Activated CD4-positive, alpha-beta memory T cell treated with anti-CD3 and anti-CD28 coated beads for 36 hours (primary cell): ENCODE measurements at places on chromosomes 4 and X.
A peak's percentile ranks its signal among the peaks of the same experiment; 100 is the strongest.

DNA sequence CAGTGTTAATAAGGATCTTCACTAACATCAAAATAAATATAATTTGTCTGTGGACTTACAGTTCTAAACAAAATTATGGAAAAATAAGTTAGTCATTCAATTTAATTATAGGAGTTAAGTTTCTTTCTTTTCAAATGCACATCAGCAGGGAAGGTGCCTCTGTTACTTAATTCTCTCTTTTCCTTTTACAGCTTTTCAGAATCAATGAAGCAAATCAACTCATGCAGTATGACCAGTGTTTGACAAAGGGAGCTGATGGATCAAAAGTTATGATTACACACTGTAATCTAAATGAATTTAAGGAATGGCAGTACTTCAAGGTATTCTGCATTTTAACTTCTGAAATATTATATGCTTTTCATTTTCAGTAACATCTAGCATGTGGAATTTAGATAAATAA, 15.9 kb downstream of the HMGB2 start:
- H3K27me3 ChIP-seq = no peaks in the 10 kb centered on the region
- DNase-seq = no peak
- H3K4me3 ChIP-seq = no peak overlapping the region
- peaks cover 12% of the 10 kb centered on the region for H3K4me1 ChIP-seq
- peaks cover 11% of the 10 kb centered on the region for H3K36me3 ChIP-seq

GRCh38 chr4:139735381-139736273, 70.0 kb downstream of the MGST2 start:
- H3K4me3 ChIP-seq = peak overlapping the region; percentile 46
- no peak for DNase-seq

GRCh38 chr4:121073672-121074381, 1.5 kb upstream of the NDNF start:
- DNase-seq = no peak
- no peak overlapping the region for H3K4me3 ChIP-seq
- H3K4me1 ChIP-seq = peaks cover 22% of the 10 kb centered on the region
- H3K36me3 ChIP-seq = no peaks in the 10 kb centered on the region
- H3K27ac ChIP-seq = no peak overlapping the region
- peaks cover 53% of the 10 kb centered on the region for H3K27me3 ChIP-seq

DNA sequence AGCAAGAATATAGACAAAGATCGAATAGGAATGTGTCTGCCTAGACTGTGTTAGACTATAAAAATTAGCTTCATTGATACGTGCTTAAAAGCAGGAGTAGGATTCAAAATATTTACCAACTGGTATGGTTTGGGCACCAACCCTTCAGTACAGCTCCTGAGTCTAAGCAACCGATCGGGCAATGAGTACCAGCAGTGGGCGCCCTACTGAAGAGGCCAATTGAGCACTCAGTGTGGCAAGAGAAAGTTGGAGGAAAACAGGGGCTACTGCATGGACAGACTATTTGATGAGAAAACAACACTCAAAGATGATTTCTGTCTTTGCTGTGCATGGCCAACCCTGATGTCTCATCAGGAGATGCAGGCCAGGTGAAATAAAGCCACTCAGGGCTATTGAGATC, 176.0 kb upstream of the NWD2 start:
- H3K4me1 ChIP-seq = peaks cover 4% of the 10 kb centered on the region
- no peak for DNase-seq
- no peak overlapping the region for H3K27ac ChIP-seq
- no peak overlapping the region for H3K4me3 ChIP-seq
- H3K36me3 ChIP-seq = no peaks in the 10 kb centered on the region
- no peaks in the 10 kb centered on the region for H3K27me3 ChIP-seq

DNA sequence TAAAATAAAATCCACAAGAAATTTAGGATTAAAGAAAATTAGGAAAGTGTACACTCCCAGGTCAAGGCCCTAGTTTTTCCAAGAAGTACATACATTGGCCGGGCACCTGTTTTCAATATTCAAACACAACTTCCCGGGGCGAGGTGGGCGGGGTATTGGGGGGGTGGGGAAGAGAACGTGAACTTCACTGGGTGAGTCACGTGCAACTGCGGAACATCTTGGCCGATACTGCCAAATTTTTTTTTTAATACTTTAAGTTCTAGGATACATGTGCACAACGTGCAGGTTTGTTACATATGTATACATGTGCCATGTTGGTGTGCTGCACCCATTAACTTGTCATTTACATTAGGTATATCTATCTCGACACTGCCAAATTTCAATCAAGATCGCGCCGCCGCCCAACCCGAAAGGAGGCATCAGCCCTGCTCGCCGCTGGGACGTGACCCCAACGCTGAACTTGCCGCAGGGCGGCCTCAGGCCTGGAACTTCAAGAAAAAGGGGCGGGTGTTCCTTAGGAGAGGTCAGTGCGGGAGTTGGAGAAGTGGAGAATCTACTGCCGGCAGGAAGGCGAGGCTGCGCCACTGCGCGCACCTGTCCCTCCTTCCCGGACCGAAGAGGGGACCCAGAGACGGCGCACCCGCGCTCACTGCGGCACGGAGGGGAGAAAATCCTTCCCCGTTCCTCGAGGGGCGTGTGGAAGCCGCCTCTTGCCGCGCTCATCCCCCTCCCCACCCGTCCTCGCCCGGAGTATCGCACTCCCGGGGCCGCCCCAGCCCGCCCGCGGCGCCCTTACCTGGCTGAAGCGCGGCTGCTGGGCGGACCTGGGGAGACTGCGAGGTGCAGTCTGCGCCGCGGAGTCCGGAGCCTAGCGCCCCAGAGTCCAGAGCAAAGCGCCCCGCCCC, at the start of gene TEC:
Gene TEC (minus strand): TSS at position 883 of the 905 bp plus-strand sequence. CDS start 41,224 bp downstream, outside the sequence.
- H3K36me3 ChIP-seq = no peaks in the 10 kb centered on the region
- H3K27me3 ChIP-seq = no peaks in the 10 kb centered on the region
- peak within 1 kb of the TSS; percentile 75 for H3K27ac ChIP-seq

- H3K4me1 ChIP-seq = peaks cover 15% of the 10 kb centered on the region
- no peaks in the 10 kb centered on the region for H3K27me3 ChIP-seq
- no peak for DNase-seq
- H3K27ac ChIP-seq = no peak overlapping the region
Measured at GRCh38 chrX:120238933-120239332, 11.7 kb upstream of the ZBTB33 start.

- H3K27ac ChIP-seq = no peak overlapping the region
- H3K36me3 ChIP-seq = no peaks in the 10 kb centered on the region
- no peaks in the 10 kb centered on the region for H3K27me3 ChIP-seq
- H3K4me1 ChIP-seq = peaks cover 36% of the 10 kb centered on the region
- H3K4me3 ChIP-seq = no peak overlapping the region
Measured at GRCh38 chrX:49197543-49198087, 2.4 kb downstream of the SYP start.

- H3K4me3 ChIP-seq = no peak overlapping the region
- H3K27me3 ChIP-seq = no peaks in the 10 kb centered on the region
- no peak for DNase-seq
Measured at GRCh38 chr4:106245176-106245575, 70.8 kb downstream of the TBCK start.

GRCh38 chr4:113695328-113696169, 66.0 kb downstream of the CAMK2D start:
- no peak for DNase-seq
- no peak overlapping the region for H3K4me3 ChIP-seq
- peaks cover 32% of the 10 kb centered on the region for H3K4me1 ChIP-seq
- no peak overlapping the region for H3K27ac ChIP-seq

DNA sequence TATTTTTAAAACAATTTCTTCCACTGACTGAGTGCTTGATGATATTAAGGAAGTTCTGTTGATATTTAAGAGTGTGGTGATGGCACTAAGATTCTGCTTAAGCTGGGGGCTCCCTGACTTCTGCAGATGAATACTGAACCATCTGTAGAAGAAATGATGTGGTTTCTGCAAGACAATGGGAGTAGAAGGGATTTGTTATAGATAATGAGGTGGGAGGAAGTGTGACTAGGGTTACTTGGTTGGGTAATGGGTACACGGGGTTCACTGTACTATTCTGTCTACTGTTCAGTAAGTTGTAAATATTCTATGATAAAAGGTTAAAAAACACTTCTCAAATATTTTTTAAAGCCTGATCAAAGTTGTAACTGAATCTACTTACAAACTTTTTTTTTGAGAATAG, 60.9 kb upstream of the TXK start:
- H3K4me3 ChIP-seq = no peak overlapping the region
- H3K4me1 ChIP-seq = no peaks in the 10 kb centered on the region
- H3K27me3 ChIP-seq = no peaks in the 10 kb centered on the region
- DNase-seq = no peak
- no peaks in the 10 kb centered on the region for H3K36me3 ChIP-seq

- H3K4me1 ChIP-seq = no peaks in the 10 kb centered on the region
- no peaks in the 10 kb centered on the region for H3K36me3 ChIP-seq
- H3K4me3 ChIP-seq = no peak overlapping the region
Measured at GRCh38 chrX:133248177-133248576, 30.0 kb upstream of the TFDP3 start.

- no peak overlapping the region for H3K4me3 ChIP-seq
- no peaks in the 10 kb centered on the region for H3K4me1 ChIP-seq
- DNase-seq = no peak
- no peaks in the 10 kb centered on the region for H3K27me3 ChIP-seq
Measured at GRCh38 chrX:19046343-19047215, 62.7 kb upstream of the PHKA2 start.

GRCh38 chrX:68396953-68397352, 36.3 kb downstream of the OPHN1 start:
- no peak overlapping the region for H3K4me3 ChIP-seq
- H3K4me1 ChIP-seq = no peaks in the 10 kb centered on the region
- H3K27me3 ChIP-seq = no peaks in the 10 kb centered on the region

GRCh38 chr4:52939325-52939724, 77.2 kb downstream of the RASL11B start:
- H3K27ac ChIP-seq = no peak overlapping the region
- DNase-seq = no peak
- H3K27me3 ChIP-seq = no peaks in the 10 kb centered on the region

- H3K27me3 ChIP-seq = no peaks in the 10 kb centered on the region
- peaks cover 57% of the 10 kb centered on the region for H3K4me1 ChIP-seq
- no peak overlapping the region for H3K27ac ChIP-seq
- no peak overlapping the region for H3K4me3 ChIP-seq
- peaks cover 22% of the 10 kb centered on the region for H3K36me3 ChIP-seq
- no peak for DNase-seq
Measured at GRCh38 chr4:26916195-26916594, 55.6 kb downstream of the STIM2 start.

- H3K36me3 ChIP-seq = no peaks in the 10 kb centered on the region
- H3K4me1 ChIP-seq = no peaks in the 10 kb centered on the region
- H3K4me3 ChIP-seq = no peak overlapping the region
- DNase-seq = no peak
- H3K27ac ChIP-seq = no peak overlapping the region
- H3K27me3 ChIP-seq = no peaks in the 10 kb centered on the region
Measured at GRCh38 chrX:56947699-56948098, 47.6 kb downstream of the SPIN3 start.

DNA sequence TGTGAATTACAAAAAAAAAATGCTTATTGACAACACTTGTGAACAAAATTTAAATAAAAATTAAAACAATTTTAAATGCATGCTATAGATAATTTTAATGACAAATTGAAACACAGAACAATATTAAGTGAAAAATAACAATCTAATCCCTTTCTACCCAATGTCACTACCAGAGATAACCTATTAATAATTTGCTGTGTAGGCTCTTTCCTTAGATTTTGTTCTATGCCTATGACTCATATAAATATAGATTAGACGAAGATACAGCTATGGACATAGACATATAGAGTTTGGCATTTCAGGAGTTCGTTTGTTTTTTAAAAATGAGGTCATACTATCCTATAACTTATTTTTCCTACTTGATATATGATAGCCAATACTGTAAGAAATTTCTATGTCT, 18.1 kb downstream of the PLAC8 start:
- no peak overlapping the region for H3K4me3 ChIP-seq
- no peaks in the 10 kb centered on the region for H3K27me3 ChIP-seq
- H3K27ac ChIP-seq = no peak overlapping the region
- H3K36me3 ChIP-seq = peaks cover 29% of the 10 kb centered on the region

DNA sequence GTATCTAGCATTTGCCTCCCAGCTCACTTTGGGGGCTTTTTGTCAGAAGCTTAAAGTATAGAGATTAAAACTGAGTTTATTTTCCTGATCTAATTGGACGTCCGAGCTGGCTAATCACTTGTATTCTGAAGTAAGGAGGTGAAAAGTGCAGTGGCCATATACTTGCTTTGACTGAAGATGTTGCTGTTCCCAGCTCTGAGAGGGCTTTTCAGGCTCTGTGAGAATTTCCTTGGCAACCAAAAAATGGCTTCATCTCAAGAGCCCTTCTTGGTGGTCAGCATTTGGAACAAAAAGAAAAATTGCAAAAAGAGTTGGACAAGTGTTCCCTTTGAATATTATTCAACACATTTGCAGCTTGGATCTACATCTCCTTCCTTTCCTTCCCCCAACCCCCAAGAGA, 67.0 kb downstream of the SLC4A4 start:
- H3K36me3 ChIP-seq = no peaks in the 10 kb centered on the region
- no peak for DNase-seq
- no peaks in the 10 kb centered on the region for H3K27me3 ChIP-seq
- H3K4me3 ChIP-seq = no peak overlapping the region
- H3K4me1 ChIP-seq = no peaks in the 10 kb centered on the region

GRCh38 chrX:96997196-96997595, 113.5 kb downstream of the RPA4 start:
- DNase-seq = no peak
- peaks cover 3% of the 10 kb centered on the region for H3K36me3 ChIP-seq
- H3K4me1 ChIP-seq = no peaks in the 10 kb centered on the region
- no peak overlapping the region for H3K4me3 ChIP-seq
- no peak overlapping the region for H3K27ac ChIP-seq
- H3K27me3 ChIP-seq = no peaks in the 10 kb centered on the region

DNA sequence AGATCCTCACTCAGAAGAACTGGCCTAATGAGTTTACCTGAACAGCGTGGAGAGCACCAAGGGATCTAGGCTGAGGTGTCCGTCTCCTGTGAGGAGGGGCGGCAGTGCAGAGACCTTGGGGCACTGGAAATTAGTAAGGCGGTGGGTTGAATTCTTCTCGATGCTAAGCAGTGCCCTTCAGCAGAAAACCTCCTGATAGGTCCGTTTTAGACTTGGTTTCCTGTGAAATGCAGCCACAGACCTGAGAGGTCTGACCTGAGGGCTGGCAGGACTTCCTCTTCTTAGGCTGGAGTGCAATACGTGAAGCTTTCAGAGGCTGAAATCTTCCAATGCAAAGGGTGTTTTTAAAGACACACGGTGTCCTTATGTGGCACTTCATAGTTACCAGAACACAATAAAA, at the start of gene CLNK:
Gene CLNK (minus strand): TSS at position 138 of the 400 bp plus-strand sequence. CDS start 16,899 bp downstream, outside the sequence.
- H3K36me3 ChIP-seq = no peaks in the 10 kb centered on the region
- H3K4me1 ChIP-seq = no peaks in the 10 kb centered on the region
- no peak for DNase-seq
- no peaks in the 10 kb centered on the region for H3K27me3 ChIP-seq
- H3K27ac ChIP-seq = no peak within 1 kb of the TSS
